AG10803 (cell line): ENCODE measurements at places on chromosomes 13 and 19.

- no peak for DNase-seq
These were observed 223.9 kb downstream of the LHFPL6 start for GRCh38 chr13:39379118-39379517.

DNA sequence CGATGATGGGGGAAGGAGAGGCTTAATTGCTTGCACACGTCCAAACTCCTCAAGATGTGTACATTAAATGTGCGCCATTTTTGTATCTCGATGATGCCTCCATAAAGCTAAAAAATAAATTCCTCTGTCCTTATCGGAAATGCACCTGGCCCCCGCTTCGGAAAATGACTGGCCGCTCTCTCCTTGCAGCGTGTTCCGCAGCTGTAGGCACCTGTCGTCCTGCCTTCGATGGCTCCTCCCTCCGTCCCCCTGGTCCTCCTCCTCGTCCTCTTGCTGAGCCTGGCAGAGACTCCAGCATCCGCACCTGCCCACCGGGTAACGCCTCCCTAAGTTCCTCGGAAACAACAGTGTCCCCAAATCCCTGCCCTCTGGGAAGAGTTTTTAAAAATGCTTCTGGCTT is 1.1 kb downstream of the GALP start:
- no peak for DNase-seq

DNA sequence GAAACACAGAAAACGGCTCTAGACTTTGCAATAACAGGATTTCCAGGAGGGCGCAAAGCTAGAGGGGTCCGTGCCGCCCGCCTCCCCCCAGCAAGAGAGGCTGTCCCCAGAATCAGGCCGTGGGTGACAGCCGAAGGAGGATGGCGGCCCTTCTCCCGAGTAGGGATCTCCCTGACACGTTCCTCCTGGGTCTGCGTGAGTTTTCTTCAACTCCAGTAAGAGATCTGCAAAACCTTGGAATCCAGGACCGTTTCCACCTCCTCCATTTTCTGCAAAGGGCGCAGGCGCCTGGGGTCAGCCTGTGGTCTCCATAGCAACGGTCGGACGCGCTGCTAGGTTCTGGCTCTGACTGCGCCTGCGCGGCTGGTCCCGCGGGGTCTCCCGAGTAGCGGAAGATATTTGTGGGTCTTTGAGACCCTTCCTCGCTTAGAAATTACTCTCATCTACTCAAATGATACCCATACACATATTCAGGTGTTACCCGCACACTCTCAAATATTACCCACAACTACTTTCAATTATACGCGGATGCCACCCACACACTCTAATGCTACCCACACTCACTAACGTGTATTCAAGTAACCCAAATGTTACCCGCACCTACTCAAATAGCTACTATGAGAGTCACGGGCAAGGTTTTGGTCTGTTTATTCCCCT is 2.1 kb downstream of the PNMA8C start:
- DNase-seq = peak; percentile 73

DNA sequence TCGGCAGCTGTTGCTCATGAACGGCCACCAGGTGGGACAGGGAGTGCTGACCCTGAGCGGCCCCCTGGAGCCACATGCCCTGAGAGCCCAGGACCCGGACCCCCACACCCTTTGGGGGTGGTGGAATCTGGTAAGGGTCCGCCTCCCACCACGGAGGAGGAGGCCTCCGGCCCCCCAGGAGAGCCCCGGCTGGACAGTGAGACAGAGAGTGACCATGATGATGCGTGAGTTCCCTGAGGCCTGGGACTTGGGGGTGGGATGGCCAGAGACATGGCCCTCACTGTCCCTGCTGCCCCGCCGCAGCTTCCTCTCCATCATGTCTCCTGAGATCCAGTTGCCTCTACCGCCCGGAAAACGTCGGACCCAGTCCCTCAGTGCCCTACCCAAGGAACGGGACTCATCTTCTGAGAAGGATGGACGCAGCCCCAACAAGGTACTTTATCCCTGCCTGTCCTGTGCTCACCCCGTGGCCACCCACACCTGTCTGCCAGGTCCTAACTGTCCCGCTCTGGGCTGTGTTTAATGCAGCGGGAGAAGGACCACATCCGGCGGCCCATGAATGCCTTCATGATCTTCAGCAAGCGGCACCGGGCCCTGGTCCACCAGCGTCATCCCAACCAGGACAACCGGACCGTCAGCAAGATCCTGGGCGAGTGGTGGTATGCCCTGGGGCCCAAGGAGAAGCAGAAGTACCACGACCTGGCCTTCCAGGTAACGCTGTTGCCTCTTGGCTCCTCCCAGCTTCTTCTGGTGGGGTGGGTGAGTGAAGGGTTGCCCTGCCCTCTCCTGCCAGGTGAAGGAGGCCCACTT is 14.7 kb upstream of the PRR19 start:
- no peak for DNase-seq

DNA sequence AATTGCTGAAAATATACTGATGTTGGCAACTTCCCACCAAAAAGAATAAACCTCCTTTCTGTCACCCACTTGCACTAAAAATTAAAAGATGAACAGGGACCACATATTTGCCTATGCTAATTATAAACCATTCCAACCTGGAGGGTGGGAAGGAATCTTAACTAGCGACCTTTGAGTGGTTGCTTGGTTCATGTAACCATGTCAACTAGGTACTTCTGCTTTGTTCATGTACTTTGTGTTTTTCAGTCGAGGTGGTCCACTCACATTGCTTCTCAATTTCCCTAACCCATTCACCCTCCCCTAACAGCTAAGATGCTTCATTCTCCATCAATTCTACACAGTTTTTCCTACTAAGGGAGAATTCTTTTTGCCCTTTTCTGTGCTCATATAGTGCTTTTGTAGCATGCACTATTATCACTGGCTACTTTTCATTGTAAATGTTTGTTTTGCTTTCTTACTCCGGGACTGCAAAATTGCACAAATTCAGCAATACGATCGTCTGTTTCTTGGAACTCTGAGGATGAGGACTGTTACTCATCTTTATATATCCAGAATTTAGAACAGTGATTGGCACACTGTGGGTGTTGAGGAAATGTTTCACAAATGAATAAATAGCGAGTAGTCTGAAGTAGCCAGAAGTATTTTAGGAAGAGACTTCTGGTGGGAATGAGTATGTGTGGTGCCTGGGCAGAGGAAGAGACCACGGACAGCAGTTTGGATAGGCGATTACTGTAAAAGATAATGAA is 187.5 kb downstream of the GPC6 start:
- DNase-seq = no peak
